ENCODE measurements at places on chromosomes 4 and X. TPM values are rescaled to one million over a fixed set of nuclear protein-coding genes. Genes with fewer than 3 reads are reported as not detected.

GRCh38 chr4:3074846-3075651, 568 bp downstream of the HTT start:
- no peaks in the 10 kb centered on the region for H3K27me3 ChIP-seq
- H3K36me3 ChIP-seq: no peaks in the 10 kb centered on the region
- peak; percentile 80 for DNase-seq
- peak overlapping the region; percentile 92 for H3K27ac ChIP-seq

Gene PLK4
- total RNA-seq: 2.3 TPM

GRCh38 chr4:5822619-5823018, 70.3 kb downstream of the CRMP1 start:
- no peak overlapping the region for H3K27ac ChIP-seq
- H3K4me3 ChIP-seq: no peak overlapping the region
- no peaks in the 10 kb centered on the region for H3K27me3 ChIP-seq
- no peak for DNase-seq
- H3K36me3 ChIP-seq: no peaks in the 10 kb centered on the region

Gene SOD3
- total RNA-seq: 484 TPM

DNA sequence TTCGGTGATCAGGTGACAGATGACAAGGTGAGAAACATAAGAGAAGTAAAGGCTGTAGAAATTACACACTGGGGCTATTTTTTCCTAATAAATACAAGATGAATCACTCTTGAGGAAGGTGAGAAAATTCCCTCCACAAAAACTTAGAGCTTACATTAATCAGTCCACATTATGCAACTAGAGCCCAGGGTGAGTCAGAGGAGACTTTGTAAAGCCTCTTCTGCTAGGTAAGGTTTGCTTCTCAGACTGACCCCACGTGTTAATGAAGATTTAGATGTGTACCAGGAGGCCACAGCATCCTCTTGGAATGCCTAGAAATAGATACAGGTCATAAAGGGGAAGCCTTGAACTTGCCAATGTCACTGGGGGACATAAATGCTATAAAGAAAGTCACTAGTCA, 396.0 kb upstream of the SMIM31 start:
- no peak overlapping the region for H3K4me3 ChIP-seq
- no peaks in the 10 kb centered on the region for H3K4me1 ChIP-seq
- no peak for DNase-seq
- H3K27me3 ChIP-seq: no peaks in the 10 kb centered on the region

GRCh38 chrX:119775517-119776238, 15.8 kb downstream of the RPL39 start:
- H3K36me3 ChIP-seq: no peaks in the 10 kb centered on the region
- no peaks in the 10 kb centered on the region for H3K27me3 ChIP-seq
- no peak overlapping the region for H3K4me3 ChIP-seq
- DNase-seq: no peak

GRCh38 chr4:187124331-187124730, 400.7 kb upstream of the FAT1 start:
- no peaks in the 10 kb centered on the region for H3K27me3 ChIP-seq
- H3K27ac ChIP-seq: no peak overlapping the region
- no peaks in the 10 kb centered on the region for H3K36me3 ChIP-seq
- H3K4me1 ChIP-seq: no peaks in the 10 kb centered on the region

- no peaks in the 10 kb centered on the region for H3K4me1 ChIP-seq
- no peaks in the 10 kb centered on the region for H3K27me3 ChIP-seq
- H3K4me3 ChIP-seq: no peak overlapping the region
- H3K27ac ChIP-seq: no peak overlapping the region
- H3K36me3 ChIP-seq: no peaks in the 10 kb centered on the region
- DNase-seq: no peak
Measured at GRCh38 chr4:153438916-153439756, 27.0 kb upstream of the TMEM131L start.

- H3K36me3 ChIP-seq: no peaks in the 10 kb centered on the region
- H3K4me3 ChIP-seq: no peak overlapping the region
- no peak overlapping the region for H3K27ac ChIP-seq
- DNase-seq: no peak
- no peaks in the 10 kb centered on the region for H3K4me1 ChIP-seq
Measured at GRCh38 chrX:10828640-10829039, 208.3 kb upstream of the MID1 start.

Gene IL9R
- total RNA-seq: 1.5 TPM

Gene GC
- not detected for total RNA-seq

Data from upper lobe of left lung (tissue), 6 donors.